Activated T-helper 9 cell treated with anti-CD3 and anti-CD28 coated beads, Interleukin-2, amount 50 U/mL, for 16 hours (primary cell): ENCODE measurements at places on chromosomes 3 and 15.

GRCh38 chr3:128306481-128306880 lies 153.2 kb downstream of the EEFSEC start:
- DNase-seq = no peak

DNA sequence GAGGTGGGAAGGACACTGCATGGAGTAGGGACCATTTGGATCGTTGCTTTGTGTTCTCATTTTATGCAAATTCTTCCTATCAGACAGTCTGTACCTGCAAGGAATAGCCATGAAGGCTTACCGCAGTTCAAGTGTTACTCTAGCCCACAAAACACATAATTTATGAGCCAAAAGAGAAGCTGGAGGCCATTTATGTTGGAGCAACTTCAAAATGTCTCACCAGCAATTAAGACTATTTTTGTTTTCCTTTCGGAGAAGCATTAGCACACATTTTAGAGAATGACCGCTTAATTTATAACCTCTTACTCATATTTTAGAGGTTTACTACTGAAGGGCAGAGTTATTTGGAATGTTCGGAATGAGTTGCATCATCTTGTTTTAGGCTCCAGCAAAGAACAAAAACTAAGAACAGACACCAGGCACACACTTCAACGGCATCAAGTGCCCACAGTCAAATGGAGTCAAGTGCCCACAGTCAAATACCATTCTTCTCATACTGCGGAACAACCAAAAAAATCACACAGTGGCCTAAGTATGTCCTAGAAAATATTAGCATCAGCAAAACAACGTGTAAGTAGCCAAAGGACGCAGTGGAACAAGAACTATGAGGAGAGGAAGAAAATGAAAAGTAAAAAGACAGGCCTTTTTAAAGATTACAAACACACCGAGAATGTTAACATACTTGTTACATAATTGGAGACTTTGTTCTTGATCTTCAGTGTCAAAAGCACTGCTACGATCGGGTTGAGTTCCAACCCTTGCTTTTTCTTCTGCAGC lies 17.5 kb upstream of the GOLGA8J start:
- no peak for DNase-seq

- no peak for DNase-seq
These were observed 23.5 kb downstream of the DTWD1 start for GRCh38 chr15:49644364-49644794.

DNA sequence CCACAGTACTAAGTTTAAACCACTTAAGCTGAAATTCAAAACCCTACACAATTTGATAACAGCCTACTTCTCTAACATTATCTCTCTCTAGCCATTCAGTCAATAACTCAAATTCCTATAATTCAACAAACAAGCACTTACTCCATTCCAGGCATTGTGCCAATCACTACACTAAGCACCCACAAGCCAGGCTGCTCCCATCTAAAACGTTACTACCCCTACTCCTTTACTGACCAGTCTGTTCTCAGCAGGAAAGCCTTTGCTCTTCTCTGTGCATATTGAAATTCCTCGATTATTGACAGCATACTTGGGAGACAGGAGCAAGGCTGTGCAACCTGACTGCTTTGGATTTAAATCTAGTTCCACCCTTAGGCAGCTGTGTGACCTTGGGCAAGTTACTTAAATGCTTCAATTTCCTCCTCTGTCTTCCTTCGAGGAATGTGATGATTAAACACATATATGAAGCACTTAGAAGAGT lies 177.2 kb upstream of the THBS1 start:
- no peak for DNase-seq

DNA sequence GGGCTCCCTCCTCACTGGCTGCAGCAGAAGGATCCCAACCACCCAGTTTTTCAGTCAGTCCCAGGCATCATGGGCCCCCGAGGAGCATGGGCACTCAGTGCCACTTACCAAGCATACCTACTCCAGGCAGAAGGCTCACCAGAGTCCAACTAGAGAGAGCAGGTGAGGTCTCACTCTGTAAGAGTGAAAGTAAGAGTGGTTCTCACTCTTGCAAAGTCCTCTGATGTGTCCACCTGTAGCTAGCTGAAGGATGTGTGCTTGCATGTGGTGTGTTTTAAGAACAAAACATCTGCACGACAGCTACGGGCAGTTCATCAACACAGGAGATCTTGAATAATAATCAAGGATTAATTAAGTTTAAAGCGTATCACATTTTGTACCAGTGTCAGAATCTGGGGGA lies 49.7 kb downstream of the CCK start:
- no peak for DNase-seq

- DNase-seq = no peak
These were observed 75.7 kb downstream of the FAM43A start for GRCh38 chr3:194761384-194761783.

DNA sequence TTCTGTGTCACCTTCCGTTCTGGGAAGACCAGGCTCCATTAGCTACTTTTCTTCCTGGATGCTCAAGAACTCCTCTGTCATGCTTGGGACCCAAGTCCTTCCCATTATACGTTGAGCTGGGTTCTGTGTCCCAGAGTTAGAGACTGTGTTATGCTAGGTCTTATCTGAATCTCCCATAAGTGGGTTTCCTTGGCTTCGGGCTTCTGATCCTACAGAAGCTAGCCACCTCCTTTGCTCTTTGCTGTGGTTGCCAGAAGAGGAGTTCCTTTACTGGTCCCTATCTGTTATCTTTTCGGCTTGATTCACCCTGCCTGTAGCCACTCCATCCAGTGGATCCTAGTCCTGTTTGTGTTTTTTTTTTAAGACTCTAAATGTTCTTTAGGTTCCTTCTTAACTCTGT lies 38.0 kb downstream of the TYRO3 start:
- DNase-seq = no peak

- DNase-seq = no peak
These were observed 11.2 kb downstream of the ATP8B4 start for GRCh38 chr15:50107591-50108408.

- DNase-seq = no peak
These were observed at the start of gene GPR62 for GRCh38 chr3:51955175-51955892. Gene GPR62 (plus strand): TSS chr3:51955381. CDS start chr3:51955653, 272 bp downstream.

GRCh38 chr3:72143322-72143721 lies 358.4 kb upstream of the PROK2 start:
- no peak for DNase-seq

- DNase-seq = no peak
These were observed 16.2 kb upstream of the C15orf39 start for GRCh38 chr15:75185271-75186029.

- no peak for DNase-seq
These were observed 420.2 kb upstream of the CCDC54 start for GRCh38 chr3:106957029-106957428.

DNA sequence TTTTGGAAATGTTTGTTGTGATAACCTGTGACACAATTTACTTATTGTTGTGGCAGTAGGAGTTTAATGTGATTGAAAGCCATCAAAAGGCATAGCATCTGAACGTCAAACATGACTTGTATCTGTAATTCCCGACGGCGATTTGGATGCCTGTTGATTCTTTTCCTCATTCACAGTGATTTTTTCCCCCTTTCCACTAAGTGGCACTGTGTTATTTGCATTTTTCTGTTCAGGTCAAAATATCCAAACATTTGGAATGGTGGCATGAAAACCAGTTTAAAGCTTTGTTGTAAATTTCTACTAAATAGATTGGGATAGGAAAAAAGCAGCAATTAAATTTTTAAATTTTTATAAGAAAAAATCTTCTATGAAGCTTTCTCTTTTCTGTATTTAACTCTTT lies 259.9 kb upstream of the KCNH8 start:
- no peak for DNase-seq

DNA sequence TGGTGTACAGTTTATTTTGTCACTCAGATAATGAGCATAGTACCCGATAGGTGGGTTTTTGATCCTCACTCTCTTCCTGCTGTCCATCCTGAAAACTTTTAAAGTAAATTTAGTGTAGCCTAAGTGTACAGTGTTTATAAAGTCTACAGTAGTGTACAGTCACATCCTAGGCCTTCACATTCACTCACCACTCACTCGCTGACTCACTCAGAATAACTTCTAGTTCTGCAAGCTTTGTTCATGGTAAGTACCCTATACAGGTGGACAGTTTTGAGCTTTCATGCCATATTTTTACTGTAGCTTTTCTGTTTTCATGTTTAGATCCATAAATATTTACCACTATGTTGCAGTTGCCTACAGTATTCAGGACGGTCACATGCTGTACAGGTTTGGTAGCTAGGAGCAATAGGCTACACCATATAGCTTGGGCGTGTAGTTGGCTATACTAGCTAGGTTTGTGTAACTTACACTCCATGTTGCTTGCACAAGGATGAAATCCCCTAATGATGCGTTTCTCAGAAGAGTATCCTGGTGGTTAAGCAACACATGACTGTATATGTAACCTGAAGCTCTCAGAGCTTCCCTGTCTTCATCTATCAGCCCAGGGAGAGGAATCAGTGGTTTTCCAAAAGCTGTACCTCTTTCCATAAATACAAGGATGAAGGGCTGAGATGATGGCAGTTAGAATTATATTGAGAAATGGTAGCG lies 87.6 kb upstream of the SLC25A26 start:
- no peak for DNase-seq

- no peak for DNase-seq
These were observed 89.0 kb downstream of the WDR76 start for GRCh38 chr15:43915631-43916325.

DNA sequence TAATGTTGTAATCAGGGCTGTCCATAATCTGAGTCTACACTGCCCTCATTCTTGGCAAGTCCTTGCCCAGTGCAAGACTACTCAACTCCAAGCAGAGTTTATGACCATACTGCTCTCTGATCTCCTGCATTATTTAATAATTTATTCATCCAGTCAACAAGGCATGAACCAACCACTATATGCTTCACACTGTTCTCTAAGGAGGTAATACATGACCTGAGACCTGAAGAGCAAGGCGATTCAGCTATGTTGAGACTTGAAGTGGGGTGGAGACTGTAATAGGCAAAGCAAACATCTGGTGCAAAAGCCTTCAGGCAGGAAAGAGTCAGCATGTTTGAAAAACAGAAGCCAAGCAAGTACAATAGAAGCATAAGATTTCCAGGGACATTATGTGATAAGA lies 1362.8 kb downstream of the ROBO2 start:
- no peak for DNase-seq

- no peak for DNase-seq
These were observed 195.9 kb downstream of the SLCO3A1 start for GRCh38 chr15:92049290-92049989.

GRCh38 chr15:60102748-60103147 lies 98.6 kb downstream of the FOXB1 start:
- no peak for DNase-seq

- no peak for DNase-seq
These were observed 991 bp downstream of the SOX2 start for GRCh38 chr3:181712553-181713279.

- DNase-seq = no peak
These were observed 347.9 kb downstream of the MCTP2 start for GRCh38 chr15:94579286-94579685.

GRCh38 chr3:109731639-109732473 lies 394.5 kb upstream of the DPPA4 start:
- DNase-seq = peak; percentile 18

DNA sequence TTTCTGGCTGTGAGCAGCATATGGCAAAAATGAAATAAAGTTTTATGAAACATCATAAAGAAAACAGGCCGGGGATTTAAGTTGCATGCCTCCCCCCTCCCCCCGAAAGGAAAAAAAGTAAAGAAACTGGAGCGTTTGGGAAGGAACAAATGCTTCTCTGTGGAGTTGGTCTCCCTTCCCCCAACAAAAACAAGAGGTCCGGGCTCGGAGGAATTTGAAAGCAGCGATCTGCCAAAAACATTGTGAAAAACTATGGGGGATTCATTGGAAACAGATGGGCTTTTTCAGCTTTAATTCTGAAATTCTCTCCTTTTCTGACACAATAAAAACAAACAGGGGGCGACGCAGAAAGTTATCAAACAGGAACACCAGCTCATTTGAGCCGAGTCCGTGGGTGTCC lies 17.0 kb downstream of the RGMA start:
- no peak for DNase-seq

GRCh38 chr3:141313093-141313683 lies 55.1 kb upstream of the ZBTB38 start:
- no peak for DNase-seq

DNA sequence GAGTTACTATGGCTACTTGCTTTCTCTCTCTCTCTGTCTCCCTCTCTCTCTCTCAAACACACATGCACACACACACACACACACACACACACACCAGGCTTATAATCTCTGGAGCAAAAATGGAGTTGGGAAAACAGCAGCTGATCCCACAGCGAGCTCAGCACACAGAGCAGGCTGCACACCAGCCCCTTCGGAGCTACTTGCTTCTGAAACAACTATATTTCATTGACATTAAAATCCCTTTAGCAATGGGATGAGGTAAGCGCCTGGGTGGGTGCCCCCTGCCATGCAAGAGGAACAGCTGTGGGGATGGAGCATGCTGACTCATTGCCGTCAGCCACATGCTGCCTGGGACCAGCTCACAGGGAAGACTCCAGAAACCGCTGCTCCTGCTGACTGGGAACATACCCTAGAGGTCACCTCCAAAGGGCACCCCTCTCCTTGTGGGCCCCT lies 45.7 kb downstream of the B3GNT5 start:
- no peak for DNase-seq
